Head of caudate nucleus (tissue), 42 donors: ENCODE measurements at places on chromosomes 7 and 10.

DNA sequence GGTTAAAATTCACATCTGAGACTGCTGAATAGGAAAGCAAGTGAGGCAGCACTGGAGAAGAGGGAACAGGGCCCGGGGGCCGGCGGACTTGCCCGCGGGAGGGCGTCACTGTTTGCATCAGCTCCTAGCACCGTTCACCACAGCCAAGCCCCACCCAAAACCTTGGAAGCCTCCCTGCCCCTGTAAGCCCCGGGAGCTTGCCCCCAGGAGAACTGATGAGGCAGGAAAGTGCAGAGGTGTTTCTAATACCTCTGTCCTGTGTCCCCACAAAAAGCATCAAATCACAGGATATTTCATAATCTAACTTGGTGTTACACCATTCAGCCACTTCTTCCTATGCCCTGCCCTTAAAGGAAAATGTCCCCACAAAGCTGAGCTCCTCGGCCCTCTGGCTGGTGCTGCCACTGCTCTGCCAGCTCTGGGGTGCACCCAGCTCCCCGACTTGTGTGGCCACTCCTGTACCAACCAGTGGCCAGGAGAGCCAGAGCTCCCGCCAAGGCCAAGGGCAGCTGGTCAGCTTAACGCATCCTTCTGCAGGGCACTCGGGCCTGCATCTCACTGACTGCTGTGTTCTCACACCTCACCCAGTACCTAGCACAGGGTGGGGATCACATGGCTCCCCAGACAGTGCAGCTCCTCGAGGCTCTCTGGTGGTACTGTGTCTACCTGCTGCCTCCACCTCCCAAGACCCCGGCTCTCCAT, 47.3 kb upstream of the CNPY1 start:
- no peak for DNase-seq

GRCh38 chr7:122268101-122268500, 36.4 kb downstream of the FEZF1 start:
- no peak for DNase-seq

GRCh38 chr10:126595160-126595559, 75.3 kb downstream of the C10orf90 start:
- DNase-seq, result peak; percentile 56

DNA sequence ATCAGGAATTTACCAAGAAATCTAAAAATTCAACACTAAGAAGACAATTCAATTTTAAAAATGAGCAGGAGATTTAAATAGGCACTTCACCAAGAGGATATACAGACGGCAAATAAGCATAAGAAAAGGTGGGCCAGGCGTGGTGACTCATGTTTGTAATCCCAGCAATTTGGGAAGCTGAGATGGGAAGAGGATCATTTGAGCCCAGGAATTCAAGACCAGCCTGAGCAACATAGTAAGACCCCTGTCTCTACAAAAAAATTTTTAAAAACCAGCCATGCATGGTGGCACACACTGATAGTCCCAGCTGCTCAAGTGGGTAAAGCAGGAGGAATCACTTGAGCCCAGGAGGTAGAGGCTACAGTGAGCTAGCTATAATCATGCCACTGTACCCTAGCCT, 3.5 kb upstream of the AKR1D1 start:
- DNase-seq, result no peak

DNA sequence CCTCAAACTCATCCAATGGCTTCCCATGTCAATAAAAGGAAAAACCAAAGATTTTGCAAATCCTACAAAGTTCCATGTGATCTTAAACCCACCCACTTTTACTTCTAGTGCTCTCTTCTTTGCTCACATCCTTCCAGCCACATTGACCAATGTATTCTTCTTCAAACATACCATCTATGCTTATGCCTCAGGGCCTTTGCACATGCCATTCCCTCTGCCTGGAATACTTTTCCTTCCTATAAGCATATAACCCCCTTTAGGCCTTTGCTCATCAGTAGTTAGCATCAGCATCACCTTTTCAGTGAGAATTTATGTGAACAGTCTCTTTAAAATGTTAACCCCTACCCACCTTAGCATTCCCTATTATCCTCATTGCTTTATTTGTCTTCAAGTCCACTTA, 11.0 kb upstream of the PCLO start:
- DNase-seq, result no peak
